ENCODE measurements at places on chromosomes 1 and 21.

DNA sequence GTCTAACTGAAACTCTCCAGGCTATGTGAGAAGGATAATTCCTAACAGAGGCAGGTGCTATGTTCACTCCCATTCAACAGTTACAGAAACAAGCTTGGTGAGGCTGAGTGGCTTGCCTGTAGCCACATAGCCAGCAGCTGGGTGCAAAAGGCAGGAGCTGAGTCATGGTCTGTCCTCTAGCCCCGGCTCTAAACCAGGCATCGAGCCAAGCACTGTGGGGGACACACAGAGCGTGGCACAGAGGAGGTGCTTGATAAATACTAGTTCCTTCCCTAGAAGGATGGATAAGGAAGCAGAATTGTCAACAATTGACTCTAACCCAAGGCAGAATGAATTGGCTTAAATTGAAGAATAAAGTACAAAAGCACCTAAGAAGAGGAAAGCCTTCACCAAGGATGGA lies 10.4 kb upstream of the KCNA2 start:
- DNase-seq, result no peak

- DNase-seq, result no peak
These were observed 1.5 kb downstream of the ENAH start for GRCh38 chr1:225651376-225651871.

GRCh38 chr1:78370779-78371482 lies 119.8 kb upstream of the PTGFR start:
- no peak for DNase-seq

DNA sequence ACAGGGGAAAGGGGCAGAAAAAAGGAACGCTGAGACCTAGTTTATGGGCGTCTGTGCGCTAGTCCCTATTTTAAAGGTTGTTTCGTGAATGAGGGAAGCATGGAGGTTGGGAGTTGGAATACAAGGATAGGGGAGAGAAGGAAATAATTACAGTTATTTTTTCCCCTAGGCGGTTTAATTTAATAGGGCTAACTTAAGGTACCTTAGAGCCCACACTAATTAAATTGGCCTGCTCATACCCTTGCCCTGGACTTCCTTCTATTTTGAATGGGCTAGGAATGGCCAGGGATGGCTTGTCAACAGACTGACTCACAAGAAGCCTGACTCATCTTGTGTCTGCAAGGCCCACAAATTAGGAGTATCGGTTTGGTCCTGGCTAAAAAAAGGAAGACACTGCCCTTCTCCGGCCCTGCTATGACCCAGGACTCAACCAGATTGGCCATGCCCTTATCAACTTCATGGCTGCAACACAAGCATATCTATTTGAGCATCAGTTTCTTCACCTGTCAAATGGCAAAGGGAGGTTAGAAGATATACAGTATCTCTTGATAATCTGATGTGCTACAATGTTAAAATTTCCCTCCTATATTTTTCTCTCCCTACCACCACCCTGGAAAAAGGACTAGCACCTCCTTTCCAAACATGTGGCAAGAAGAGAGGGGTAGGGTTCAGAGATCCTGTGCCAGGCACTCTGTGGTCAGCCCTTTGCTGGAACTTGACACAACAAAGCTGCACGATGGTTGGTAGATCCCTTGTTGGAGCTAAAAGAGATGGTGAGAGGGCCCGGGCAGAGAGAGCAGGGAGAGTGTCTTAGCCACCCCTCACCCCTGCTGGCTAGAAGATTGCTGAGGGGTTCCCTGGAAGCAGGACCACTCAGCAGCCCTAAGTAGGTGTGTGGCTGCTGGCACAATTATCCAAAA lies 2.2 kb upstream of the SSBP3 start:
- no peak for DNase-seq

- DNase-seq, result no peak
These were observed 38.5 kb upstream of the BMP8B start for GRCh38 chr1:39827201-39827600.

DNA sequence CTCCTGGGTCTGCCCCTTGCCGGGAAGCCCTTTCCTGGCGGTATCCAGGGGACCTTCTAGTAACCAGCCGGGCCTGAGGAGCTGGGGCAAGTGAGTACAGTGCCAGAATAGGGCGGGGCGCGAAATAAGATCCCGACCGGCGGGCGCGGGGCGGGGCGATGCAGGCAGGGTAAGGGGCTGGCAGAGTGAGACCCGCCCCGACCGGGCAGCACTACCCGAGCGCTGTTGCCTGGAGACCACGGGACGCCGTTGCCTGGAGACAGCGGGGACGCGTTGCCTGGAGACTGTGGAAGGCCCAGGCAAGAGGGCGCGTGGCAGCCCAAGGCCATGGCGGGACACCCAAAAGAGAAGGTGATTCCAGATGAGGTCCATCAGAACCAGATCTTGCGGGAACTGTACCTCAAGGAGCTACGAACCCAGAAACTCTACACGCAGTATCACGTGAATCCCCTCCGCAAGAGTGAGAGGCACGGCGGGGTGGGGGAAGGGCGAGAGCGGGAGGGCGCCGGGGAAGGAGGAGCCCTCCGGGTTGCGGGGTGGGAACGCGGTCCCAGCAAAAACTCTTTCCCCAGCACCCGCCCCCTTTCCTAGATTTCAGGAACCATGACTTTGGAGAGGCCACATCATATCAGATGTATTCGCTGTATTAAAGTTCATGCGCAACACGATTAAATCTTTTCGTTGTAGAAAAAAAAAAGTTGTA lies 24.3 kb downstream of the EBNA1BP2 start:
- DNase-seq, result no peak

DNA sequence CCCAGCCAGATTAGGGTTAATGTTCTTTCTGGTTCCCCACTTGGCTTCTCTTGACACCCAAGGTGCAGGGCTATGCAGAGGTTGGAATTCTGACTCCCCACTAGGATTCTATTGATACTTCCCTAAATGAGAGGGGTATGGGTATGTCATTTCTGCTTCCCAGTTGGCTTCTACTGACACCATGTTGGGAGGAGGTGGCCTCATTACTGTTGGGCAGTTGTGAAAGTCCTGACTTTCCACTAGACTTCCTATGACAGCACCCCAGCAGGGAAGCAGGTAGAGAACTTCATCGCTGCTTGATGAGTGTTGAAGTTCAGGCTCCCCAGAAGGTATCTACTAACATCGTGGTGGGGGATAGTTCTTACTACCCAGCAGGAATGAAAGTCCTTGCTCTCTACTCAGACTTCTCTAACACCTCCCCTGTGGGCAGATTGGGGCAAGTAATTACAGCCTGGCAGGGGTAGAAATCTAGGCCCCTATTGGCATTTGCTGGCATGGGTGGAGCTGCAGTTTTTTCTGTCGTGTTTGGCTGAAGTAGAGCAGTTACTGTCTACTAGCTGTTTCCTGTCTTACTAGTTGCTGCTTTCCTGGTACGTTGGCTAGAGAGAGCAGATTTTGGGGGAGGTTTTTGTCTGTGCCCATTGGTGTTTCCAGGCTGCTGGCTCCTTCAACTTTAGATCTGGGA lies 41.5 kb downstream of the ZYG11B start:
- no peak for DNase-seq

GRCh38 chr21:45228171-45228641 lies 59.5 kb downstream of the POFUT2 start:
- peak; percentile 50 for DNase-seq

DNA sequence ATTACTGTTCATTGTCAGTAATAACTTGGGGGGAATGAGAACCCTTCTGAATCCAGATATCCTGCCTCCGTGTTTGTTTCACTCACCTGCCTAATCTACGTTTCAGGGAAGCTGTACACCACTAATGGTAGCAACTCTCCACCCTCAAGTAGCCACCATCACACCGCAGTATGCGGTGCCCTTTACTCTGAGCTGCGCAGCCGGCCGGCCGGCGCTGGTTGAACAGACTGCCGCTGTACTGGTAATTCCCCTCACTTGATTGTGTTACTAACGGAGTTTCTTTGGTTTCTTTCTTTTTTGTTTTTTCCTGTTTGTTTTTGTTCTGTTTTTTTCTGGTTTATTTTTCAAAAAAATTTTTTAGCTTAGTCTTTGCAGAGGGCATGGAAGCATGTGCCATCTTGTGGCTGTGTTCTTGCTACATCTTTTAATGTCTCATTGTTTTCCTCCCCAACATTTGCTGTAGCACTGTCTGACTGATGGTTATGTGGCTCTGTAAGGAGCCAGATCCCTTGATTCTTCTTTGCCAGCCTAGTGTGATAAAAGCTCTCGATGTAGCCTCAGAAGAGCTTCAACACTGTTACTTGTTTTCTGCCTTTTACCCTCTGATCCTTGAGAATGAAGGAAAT lies 15.9 kb upstream of the OLFML3 start:
- no peak for DNase-seq

GRCh38 chr1:13616234-13616633 lies 32.6 kb downstream of the PDPN start:
- DNase-seq, result no peak

DNA sequence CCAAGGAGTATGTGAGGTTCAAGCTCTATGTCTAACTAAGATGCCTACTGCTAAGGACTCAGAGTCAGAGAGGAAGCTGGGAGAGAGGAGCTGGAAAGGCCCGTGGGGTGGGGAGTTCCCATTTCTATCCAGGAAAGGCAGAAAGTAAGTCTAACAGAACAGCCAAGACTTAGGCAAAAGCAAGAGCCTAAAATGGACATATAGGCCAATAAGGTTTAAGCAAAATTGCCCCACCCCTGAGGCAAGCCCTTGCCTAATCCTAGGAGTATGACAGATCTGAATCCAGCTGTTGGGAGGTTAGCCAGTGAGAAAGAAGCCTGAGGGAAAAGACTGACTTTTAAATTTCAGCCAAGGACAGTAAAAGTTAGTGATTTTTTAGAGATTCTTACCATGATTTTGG lies 1.6 kb upstream of the KLHDC9 start:
- DNase-seq, result no peak

DNA sequence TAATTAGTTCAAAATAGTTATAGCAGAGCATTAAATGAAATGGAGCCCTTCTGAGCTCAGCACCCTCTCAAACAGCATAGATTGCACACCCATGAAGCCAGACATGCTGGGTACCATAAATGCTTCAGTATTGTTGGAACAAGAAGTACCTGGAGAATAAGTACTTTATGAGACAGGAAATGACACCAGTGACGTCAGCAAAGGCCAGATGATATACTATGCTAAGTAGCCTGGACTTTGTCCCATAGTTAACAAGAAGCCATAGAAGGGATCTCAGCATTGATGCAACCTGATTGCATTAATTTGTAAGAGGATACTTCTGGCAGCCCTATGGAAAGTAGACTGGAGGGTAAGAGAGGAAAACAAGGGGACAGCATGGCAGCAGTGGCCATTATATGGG lies 16.3 kb upstream of the GADD45A start:
- DNase-seq, result no peak

- DNase-seq, result no peak
These were observed 39.7 kb downstream of the EDN2 start for GRCh38 chr1:41444785-41445184.

DNA sequence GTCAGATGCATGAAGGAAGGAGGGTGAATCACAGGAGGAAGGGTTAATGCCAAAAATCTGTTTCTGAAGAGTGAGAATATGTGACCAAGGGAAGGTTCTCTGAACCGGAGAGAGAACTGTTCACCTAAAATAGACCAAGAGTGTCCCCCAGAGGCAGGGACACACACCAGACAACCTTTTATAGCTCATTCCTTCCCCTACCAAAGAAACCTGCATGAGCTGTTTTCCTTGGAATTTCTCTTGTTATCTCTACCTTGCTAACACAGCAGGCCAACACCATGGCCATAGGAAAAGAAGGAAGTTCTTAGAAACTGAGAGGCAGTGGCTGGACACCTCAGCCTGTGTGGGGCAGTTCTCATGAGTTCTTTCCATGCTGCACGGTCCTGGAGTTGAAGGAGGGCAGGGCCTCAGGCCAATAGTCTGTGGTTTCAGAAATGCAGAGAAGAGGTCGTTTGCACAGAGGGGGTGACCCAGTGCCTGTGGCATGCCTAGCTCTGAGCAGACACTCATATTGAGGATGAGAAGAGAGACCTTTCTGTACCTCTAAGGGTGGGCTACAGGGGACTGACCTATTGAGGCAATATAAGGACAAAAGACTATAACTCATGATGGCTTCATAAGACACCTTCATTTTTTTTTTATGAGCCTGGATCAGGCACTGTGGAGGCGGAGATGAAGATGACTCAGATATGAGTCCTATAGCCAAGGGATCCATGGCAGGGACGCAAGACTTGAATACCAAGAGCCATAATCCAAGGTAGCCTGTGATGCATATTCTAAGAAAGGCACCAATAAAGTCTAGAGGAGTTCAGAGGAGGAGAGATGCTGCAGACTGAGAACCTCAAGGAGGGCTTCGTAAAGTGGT lies 39.4 kb downstream of the IGFN1 start:
- DNase-seq, result no peak

GRCh38 chr1:208105756-208106155 lies 138.4 kb downstream of the PLXNA2 start:
- no peak for DNase-seq

GRCh38 chr1:6899621-6900020 lies 114.4 kb downstream of the CAMTA1 start:
- no peak for DNase-seq

DNA sequence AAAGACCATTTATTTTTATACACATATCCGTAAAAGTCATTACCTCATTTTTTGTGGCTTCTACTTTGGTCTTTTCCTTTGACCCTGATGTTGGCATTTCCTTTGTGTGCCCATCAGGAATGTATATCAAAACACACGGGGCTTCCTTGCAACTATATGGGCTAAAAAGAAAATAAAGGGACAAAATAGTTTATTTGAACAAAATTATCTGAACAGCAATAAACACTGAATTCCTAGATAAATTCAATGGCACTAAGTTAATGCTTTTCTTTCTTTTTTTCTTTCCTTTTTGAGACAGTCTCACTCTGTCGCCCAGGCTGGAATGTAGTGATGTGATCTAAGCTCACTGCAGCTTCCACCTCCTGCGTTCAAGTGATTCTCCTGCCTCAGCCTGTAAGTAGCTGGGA lies 45.2 kb downstream of the EPRS1 start:
- DNase-seq, result no peak

Data from stimulated activated CD8-positive, alpha-beta memory T cell treated with anti-CD3 and anti-CD28 coated beads, Interleukin-2, amount 100 ng/mL, for 1 hour (primary cell).